Hematopoietic multipotent progenitor cell (in vitro differentiated cells): ENCODE measurements at places on chromosomes 1 and 21.

GRCh38 chr1:180003026-180003695 lies 48.6 kb downstream of the CEP350 start:
- no peak for DNase-seq

DNA sequence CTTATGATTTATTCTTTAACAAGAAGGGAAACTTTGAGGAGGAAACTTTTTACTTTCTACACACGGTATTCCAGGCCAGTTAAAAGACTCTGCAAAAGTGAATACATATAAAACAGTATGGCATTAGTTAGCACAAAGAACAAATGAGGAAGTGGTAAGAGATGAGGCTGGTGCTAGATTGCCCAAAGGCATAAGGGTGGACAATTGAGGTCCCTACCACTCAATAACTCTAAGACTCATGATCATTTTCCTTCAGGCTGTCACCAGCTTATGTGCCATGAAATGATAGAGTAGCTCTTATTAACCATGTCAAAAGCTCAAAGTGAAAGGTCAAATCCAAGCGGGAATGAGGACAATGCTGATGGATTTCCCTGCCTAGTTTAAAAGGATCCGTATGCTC lies 124.5 kb downstream of the TBX15 start:
- DNase-seq, result no peak

DNA sequence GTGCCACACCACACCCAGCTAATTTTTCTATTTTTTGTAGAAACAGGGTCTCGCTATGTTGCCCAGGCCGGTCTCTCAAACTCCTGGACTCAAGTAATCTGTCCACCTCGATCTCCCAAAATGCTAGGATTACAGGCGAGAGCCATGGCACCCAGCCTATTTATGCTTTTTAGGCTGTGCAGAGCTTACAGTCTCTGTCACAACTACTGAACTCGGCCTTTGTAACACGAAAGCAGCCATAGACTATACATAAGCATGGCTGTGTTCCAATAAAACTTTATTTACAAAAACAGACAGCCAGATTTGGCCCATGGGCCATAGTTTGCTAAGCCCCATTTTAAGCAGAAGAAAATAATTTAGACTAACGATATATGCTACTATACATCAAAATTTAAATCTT lies 54.4 kb downstream of the NID1 start:
- no peak for DNase-seq

- peak; percentile 39 for DNase-seq
Observed at GRCh38 chr1:228084325-228084724, 1.8 kb downstream of the ARF1 start.

DNA sequence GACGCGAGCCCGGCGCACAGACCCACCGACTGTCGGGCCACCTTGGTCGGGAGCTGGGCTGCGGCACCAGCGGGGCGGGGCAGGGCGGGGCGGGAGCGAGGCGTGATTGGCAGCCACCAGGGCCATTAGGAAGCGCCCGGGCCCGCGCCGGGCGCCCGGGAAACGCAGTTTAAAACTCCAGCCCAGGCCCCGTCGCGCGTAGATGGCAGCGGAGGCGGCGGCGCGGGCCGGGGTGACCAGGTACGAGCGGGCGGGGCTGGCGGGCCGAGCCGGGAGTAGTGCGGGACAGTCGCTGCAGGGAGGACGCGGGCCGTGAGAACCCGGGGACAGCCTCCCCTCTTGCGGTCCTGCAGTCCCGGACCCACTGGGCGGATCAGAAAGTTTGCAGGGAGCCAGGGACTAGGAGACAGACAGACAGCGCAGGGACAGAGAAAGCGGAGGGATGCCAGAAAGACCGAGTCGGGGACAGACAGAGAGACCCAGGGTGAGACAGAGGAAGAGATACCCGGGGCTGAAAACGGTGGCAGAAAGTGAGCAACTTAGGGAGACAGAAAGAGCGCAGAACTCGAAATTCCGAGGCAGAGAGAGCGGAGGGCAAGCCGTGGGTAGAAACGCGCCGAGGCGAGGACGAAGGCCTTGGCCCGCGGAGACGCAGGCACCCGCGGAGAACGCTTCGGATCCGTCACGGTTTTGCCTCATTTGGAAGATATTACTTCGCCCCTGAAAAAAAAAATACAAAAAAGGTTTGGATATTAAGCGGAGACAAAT lies at the start of gene DMBX1:
TSS of gene DMBX1 (plus strand) at position 199 of the 768 bp plus-strand sequence. CDS start 17,175 bp downstream, outside the sequence.
- DNase-seq, result peak; percentile 39

- DNase-seq, result no peak
Observed at GRCh38 chr1:205936846-205937586, 6.2 kb downstream of the SLC26A9 start.

- no peak for DNase-seq
Observed at GRCh38 chr1:93000751-93001175, 39.5 kb upstream of the DIPK1A start.

DNA sequence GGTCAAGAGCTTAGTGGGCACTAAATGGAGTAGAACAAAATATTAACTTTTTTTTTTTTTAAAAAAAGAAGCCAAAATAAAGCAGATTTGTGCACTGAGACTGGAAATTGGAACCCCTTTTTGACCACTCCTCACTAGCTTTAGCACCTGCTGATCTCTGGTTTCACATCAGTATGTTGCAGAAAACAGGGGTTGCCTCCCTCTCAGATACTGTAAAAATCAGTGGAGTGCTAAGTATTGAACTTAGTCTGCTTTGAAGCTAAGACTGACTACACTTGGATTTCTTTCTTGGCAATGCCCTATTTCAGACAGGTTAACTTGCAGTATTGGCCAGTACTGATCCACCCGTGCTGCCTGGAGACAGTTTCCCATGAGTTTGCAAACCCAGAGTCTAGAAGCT lies 2.7 kb upstream of the KIAA0040 start:
- no peak for DNase-seq

DNA sequence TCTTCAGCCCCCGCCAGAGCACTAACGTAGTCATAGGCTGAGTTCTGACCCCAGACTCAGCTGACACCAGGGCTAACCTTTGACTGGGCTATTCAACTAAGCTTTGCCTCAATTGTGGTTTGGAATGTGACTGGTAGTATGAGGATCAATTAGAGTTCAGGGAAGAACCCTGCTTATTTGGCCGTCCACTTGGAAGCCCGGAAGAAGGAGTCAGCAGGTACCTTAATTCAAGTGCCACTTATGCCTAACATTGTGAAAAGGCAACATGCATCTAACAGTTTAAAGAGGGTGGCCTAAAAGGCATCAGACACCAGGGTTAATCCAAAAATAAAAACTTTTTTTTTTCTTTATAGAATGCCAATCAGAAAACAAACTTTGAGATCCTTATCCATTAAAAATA lies 92.3 kb downstream of the BEND5 start:
- no peak for DNase-seq

DNA sequence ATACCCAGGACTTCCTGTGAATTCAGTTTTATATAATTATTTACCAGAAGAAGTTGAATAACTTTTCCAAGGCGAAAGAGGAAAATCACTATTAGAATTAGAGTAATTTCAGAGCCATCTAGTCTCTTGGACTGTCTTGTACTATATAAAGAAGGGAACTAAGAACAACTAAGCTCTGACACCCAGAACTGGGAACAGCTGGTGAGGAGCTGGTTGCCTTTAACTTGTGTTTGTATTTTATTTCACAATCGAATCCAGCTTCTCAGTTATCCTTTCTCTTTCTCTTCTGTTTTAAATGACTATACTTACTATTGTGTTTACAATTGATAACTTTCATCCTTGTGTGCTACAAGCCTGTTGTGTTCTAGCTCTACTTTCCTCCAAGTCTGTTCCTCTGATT lies 8.4 kb downstream of the SNX27 start:
- DNase-seq, result peak; percentile 6
